ENCODE measurements at places on chromosomes 2 and 18. TPM values are rescaled to one million over a fixed set of nuclear protein-coding genes. Genes with fewer than 3 reads are reported as not detected.

Gene STEAP3
- 0.94 TPM for total RNA-seq

Gene EHD3
- total RNA-seq, result 13.3 TPM

Gene CTNNA2
- 42.4 TPM for total RNA-seq

Gene FN1
- total RNA-seq, result 615 TPM

Gene LYPD1
- total RNA-seq, result 50.9 TPM

Gene C1GALT1C1L
- total RNA-seq, result 1.2 TPM

Gene DUSP19
- 12.2 TPM for total RNA-seq

Gene LAMA1
- total RNA-seq, result 31.6 TPM

Gene TMEM18
- total RNA-seq, result 55.6 TPM

Gene GRB14
- 11.3 TPM for total RNA-seq

All from spinal cord (tissue), 10 donors.